ENCODE measurements at places on chromosomes 4 and X. TPM values are rescaled to one million over a fixed set of nuclear protein-coding genes. Genes with fewer than 3 reads are reported as not detected.

Gene CRMP1
- not detected for total RNA-seq

Gene FAM236C
- total RNA-seq, result not detected

Gene RBM46
- total RNA-seq, result not detected

Gene HTN1
- total RNA-seq, result not detected

Gene SERPINA7
- total RNA-seq, result not detected

Gene ARL9
- 1.5 TPM for total RNA-seq

Gene FRMD7
- total RNA-seq, result 0.10 TPM

Gene SPOCK3
- not detected for total RNA-seq

Gene XG
- total RNA-seq, result not detected

Gene DNASE1L1
- total RNA-seq, result 14.3 TPM

Gene CORIN
- not detected for total RNA-seq

Gene EREG
- total RNA-seq, result 46.3 TPM

Gene RBM47
- 8.5 TPM for total RNA-seq

Gene GSX2
- total RNA-seq, result not detected

Gene FAM236B
- not detected for total RNA-seq

Gene OPRPN
- total RNA-seq, result not detected

Gene FAM236D
- total RNA-seq, result not detected

Gene LAMP2
- 142 TPM for total RNA-seq

Gene SLITRK2
- under 0.01 TPM for total RNA-seq

Gene HSD17B13
- total RNA-seq, result 0.49 TPM

Gene HSFX4
- total RNA-seq, result not detected

Gene SHROOM4
- total RNA-seq, result 0.29 TPM

Gene STARD8
- total RNA-seq, result 11.6 TPM

Gene ZNF157
- total RNA-seq, result 0.48 TPM

Gene EXOC1L
- total RNA-seq, result not detected

Gene MAGEE2
- total RNA-seq, result 0.12 TPM

Gene RAB33A
- total RNA-seq, result 1.6 TPM

Gene NALF2
- not detected for total RNA-seq

Gene ZIC3
- not detected for total RNA-seq

Gene CLDN22
- not detected for total RNA-seq

Gene TASL
- not detected for total RNA-seq

Gene ENOX2
- total RNA-seq, result 10.9 TPM

Data from RPMI7951 (cell line).